ENCODE measurements at places on chromosomes 4 and X. TPM values are rescaled to one million over a fixed set of nuclear protein-coding genes. Genes with fewer than 3 reads are reported as not detected.

TNIP3 gene
- total RNA-seq = not detected

TBC1D8B gene
- total RNA-seq = not detected

GPRASP1 gene
- total RNA-seq = 2.7 TPM

BRS3 gene
- total RNA-seq = not detected

FUNDC1 gene
- 28.5 TPM for total RNA-seq

ITM2A gene
- not detected for total RNA-seq

XK gene
- total RNA-seq = 0.04 TPM

All from Karpas-422 (cell line).